Activated CD4-positive, alpha-beta T cell treated with anti-CD3 and anti-CD28 coated beads, Interleukin-2, Interleukin-4, amounts not matched to agents 100 ng/mL and 50 ng/mL, durations not matched to agents 16 hours and 8 hours (primary cell): ENCODE measurements at places on chromosomes 3 and 15.

DNA sequence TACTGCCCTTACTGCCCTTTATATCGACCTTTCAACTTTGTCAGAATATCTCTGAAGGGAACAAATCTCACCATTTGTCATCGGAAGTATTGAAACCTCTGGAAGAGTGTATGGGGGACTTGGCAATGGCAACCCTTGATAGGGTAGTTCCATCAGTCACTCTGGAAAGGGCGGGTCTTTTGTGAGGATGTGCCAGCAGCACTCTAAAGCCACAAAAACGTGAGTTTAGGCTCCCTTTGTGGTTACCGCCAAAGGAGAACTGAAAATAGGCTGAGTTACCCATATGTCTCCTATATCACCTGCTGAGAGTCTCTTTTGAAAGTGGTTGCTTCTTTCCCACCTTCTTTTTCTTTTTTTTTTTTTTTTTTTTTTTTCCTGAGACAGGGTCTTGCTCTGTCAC, 296.8 kb upstream of the CHRM5 start:
- no peak for DNase-seq

DNA sequence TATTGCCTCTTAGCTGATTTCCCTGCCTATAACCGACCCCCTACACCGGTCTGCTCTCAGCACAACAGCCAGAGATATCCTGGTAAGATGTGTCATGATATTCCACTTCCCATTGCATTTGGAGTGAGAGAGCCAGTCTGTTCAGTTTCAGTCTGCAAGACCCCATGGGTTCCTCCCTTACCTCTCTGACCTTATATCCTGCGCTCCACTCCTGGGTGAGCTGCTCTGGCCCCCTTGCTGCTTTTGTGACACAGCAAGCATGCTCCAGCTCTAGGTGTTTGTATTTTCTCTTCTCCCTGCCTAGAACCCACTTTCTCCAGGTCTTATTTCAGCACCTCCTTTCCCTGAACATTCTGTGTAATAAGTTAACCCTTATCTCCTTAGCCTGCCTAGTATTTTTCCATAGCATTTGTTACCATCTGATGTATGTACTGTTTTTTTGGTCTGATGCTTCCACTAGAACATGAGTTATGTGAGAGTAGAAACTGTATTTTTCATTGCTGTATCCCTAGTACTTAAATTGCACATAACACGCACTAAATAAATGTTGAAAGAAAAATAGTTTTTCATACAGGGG, 44.2 kb downstream of the CMTM8 start:
- no peak for DNase-seq

DNA sequence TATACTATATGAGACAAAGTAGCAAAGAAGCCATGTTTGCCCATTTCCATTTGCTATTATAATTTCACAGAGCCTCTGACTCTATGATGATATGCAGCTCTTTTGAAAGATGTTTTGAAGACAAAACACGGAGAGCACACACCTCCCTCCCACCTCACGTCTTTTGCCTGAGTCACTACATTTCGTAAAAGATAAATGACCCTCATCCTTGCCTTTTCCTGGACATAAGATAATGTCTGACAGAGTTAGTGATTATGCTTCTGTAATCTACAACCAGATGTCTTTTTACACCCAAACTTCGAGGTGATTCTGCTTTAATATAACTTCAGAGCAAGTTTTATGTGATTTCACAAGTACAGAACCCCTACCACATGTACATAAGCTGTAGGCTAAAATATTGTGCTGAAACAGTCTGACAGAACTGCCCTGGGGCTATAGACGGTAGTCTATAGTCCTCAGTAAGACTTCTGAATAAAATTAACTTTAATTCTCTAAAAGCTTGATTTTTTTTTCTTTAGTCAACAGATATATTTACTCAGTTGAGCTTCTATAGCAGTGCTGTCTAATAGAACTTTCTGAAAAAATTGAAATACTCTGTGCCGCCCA, 99.9 kb downstream of the CD200R1L start:
- DNase-seq: no peak

DNA sequence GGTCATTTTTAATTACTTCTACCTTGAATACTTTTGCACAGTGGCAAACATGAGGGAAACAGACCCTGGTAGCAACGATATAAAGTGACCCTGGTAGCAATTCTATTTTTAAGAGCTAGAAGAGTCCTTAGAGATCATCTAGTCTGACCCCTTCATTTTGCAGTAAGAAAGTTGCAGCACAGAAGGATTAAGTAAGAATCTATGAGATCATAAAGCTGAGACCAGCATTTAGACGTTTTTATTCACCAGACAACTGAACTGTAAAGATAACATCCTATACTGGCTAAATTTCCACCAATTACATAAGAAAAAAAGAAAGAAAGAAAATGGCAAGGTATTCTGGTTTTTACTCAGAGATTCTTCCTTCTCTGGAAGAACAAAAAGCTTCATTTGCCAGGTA, 49.9 kb downstream of the LRRFIP2 start:
- DNase-seq: no peak

GRCh38 chr3:129346695-129347457, 68.2 kb downstream of the HMCES start:
- DNase-seq: no peak

DNA sequence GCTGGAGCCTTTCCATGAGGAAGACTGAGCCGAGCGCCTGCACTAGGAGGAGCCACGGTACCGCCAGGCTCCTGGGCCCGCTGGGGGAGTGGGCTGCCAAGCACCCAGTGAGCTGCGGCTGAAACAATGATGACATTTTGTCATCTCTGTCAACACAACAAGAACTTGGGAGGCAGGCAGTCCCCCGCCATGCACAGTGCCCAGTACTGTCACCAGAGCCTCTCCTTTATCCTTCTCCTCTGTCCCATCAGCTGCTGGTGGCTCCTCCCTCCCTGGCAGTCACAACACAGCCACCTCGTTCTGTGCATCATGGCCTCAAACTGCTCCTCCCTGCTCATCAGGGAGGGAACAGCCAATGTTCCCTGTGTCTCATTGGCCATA, 34.0 kb upstream of the PCSK6 start:
- no peak for DNase-seq

DNA sequence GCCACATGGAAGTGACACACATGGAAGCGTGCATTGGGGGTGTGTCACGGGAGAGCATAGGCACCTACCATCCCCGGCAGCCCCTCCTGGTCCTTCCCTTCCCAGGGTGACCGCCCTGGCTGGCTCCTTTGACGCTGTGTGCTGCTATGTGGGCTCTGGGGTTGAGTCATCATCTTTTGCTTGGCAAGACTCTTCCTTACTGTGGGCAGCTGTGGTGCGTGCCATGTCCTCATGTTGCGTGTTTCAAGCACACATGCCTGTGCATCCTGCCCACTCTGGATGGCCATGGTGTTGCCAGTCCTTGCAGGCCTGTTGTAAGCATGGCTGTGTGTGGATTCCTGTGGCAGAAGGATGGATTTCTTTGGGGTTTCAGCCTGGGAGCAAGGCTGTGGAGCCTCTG, 14.0 kb downstream of the PLXNA1 start:
- DNase-seq: no peak
